ENCODE measurements at places on chromosomes 4 and X. TPM values are rescaled to one million over a fixed set of nuclear protein-coding genes. Genes with fewer than 3 reads are reported as not detected.

DNA sequence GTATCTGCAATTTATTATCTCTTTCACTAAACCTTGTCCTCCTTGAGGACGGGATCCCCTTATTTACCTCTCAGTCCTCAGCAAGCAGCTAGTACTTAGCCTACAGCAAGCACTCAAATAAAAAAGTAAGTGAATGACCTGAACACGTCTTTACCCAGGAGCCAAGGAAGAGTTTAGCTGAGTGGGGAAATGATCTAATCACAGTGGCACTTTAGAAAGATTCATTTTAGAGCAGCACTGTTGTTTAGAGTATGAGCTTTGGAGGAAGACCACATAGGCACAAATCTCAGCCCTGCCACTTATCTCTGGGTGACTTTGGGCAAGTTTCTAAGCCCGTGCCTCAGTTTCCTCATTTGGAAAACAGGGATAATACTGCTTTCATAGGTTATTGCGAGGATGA lies 2.7 kb downstream of the FAM120C start:
- no peak for DNase-seq

- no peak for DNase-seq
Observed at GRCh38 chr4:182600093-182600492, 317.1 kb downstream of the DCTD start.

DNA sequence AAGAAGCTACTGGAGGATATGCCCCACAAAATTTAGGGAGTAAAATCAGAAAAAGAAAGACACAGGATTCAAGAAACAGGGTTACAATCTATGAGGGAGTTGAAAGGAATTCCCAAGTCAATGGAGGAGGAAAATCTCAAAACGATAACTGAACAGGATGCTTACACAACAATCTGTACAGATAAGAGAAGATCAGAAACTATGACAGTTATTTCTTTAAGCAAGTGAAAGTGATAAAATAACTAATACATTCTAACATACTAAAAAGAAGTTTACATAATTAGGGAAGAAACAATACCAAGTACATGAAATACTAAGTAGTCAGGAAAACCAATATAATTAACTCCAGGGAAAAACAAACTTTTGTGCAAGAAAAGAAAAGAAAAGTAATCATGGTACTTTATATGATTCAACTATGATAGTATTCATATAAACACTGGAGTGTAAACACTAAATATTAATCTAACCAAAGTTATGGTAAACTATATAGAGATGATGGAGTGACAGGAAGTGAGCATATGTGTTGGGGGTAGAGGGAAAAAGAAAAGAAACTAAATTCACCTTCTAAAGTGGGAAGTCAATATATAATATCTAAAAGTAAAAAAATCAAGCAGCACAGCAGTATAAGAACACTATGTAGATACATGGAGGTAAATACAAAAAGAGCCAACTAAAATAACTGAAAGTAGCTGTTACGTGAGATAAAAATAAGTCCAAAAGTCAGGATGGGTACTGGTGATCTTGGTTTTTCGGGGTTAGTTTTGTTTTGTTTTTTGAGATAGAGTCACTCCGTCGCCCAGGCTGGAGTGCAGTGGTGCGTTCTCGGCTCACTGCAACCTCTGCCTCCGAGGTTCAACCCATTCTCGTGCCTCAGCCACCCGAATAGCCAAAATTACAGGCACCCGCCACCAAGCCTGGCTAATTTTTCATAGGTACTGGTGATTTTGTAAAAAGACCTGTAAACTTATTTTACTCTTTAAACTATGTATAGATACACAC lies 99.3 kb downstream of the TEX11 start:
- DNase-seq, result no peak

GRCh38 chr4:130053723-130054122 lies 957.8 kb downstream of the C4orf33 start:
- DNase-seq, result no peak

TET2 gene
- total RNA-seq, result 30.6 TPM

DNA sequence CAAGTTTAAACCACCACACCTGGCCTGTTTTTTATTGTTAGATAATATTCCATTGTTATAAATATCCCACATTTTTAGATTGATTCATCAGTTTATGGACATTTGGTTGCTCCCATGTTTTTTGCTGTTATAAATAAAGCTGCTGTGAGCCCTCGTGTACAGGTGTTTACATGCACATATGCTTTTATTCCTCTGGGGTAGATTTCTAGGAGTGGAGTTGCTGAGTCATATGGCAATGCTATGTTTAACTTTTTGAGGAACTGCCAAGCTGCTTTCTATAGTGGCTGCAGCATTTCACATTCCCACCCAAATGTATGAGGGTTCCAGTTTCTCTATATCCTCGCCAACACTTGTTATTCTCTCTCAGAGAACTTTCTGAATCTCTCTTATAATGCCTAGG lies 90.5 kb downstream of the TBL1X start:
- DNase-seq, result no peak

Measured in activated CD4-positive, alpha-beta memory T cell treated with anti-CD3 and anti-CD28 coated beads for 36 hours (primary cell).